ENCODE measurements at places on chromosomes 1 and 21. TPM values are rescaled to one million over a fixed set of nuclear protein-coding genes. Genes with fewer than 3 reads are reported as not detected.

DNA sequence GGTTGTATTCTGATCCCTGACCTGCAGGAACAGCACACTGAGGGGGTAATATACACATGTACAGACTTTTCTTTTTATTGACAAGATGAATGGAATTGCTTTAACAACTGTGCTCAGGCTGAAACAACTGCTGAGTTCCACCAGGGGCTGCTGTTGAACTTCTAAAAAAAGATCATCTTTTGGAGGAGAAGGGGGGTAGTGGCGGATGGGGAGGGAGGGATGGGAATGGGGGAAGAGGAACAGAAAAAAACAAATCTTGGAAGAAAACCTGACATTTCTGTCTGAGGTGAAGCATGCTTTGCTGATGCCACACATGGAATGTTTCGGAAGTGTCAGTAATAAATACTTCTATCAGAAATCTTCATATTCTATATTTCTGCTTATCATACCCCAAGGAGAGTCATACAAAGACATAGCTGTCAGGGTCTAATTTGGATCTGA, 75.0 kb downstream of the RWDD3 start:
- DNase-seq, result peak; percentile 45

DNA sequence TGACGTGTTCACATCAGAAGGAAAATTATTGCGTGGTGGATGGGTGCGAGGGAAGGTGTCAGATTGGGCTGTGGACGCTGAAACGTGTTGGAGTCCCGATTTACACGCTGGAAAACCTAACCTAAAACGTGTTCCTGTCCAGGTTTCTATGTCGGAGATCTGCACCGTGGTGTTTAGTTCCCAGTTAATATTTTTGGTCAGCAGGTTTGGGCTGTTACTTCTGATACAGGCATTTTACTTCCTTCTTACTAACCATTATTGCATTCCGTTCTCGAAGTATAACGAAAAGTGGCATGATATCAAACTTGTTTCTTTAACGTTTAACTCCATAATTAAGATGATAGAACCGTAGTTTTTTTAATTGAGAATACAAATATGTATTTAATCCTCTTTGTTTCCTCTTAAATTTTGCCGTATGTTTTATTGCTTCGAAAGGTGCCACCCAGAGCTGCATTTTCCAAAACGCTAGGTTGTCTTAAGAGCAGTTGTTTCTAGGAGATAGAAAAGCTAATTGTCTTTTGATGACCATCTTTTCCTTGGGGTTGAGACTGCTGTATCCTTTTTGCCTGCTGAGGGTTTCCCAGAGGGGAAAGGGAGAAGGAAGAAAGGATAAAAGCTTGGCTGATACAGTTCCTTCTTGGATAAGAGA, 1.3 kb downstream of the ADARB1 start:
- no peak for DNase-seq

GRCh38 chr1:27348861-27349783, 7.3 kb downstream of the SYTL1 start:
- DNase-seq, result no peak

The TFF2 gene
- not detected for polyA plus RNA-seq

- no peak for DNase-seq
Measured at GRCh38 chr1:29639156-29639736, 402.9 kb downstream of the PTPRU start.

DNA sequence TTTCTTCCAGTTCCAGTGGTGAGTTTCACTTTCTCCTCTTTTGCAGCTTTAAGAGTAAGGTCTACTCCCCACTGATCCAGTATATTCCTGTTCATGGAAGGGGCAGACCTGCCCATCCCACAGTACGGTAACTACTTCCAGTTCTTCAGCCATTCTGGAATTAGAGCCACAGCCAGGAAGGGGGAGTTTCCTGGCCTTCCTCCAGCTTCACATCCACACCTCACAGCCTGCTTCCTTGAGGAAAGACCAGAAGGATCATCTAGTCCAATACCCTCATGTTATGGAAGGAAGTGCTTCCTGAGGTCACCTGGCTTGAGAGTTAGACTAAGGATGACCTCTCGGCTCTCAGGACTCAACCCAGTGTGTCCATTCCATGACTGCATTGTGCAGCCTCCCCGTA, 597.8 kb downstream of the KIF26B start:
- DNase-seq, result no peak

DNA sequence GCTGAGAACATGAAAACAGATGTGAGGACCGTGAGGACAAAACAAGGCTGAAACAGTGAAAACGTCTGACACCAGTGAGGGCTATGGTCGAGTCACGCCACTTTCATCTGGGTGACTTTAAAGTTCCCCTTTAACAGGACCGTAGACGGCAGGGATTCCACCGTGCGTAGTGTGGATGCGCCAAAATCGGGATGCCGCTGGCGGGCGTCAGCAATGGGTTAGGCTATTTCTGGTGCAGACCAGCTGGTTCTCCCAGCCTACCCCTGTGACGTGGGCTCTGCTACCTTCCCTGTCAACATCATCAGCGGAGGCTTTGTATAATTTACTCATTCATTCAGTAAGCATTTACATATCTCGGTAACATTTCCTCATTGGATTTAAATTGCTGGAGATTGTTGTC, 246.6 kb upstream of the AJAP1 start:
- no peak for DNase-seq

GRCh38 chr1:96660503-96660902, 61.1 kb upstream of the PTBP2 start:
- DNase-seq, result no peak

The FRRS1 gene
- 10.7 TPM for polyA plus RNA-seq

GRCh38 chr1:89271341-89272015, 1.2 kb downstream of the GBP5 start:
- no peak for DNase-seq

The NTMT2 gene
- not detected for polyA plus RNA-seq

The CCT3 gene
- polyA plus RNA-seq, result 326 TPM

The ST6GALNAC3 gene
- 86.1 TPM for polyA plus RNA-seq

GRCh38 chr1:221263831-221264767, 384.9 kb downstream of the HLX start:
- DNase-seq, result no peak

- DNase-seq, result no peak
Measured at GRCh38 chr1:164633997-164634396, 75.0 kb downstream of the PBX1 start.

The AIRE gene
- 0.42 TPM for polyA plus RNA-seq

- DNase-seq, result no peak
Measured at GRCh38 chr1:32893198-32894018, 7.1 kb downstream of the HPCA start.

- DNase-seq, result no peak
Measured at GRCh38 chr1:105122041-105122440, 1372.3 kb downstream of the AMY1C start.

DNA sequence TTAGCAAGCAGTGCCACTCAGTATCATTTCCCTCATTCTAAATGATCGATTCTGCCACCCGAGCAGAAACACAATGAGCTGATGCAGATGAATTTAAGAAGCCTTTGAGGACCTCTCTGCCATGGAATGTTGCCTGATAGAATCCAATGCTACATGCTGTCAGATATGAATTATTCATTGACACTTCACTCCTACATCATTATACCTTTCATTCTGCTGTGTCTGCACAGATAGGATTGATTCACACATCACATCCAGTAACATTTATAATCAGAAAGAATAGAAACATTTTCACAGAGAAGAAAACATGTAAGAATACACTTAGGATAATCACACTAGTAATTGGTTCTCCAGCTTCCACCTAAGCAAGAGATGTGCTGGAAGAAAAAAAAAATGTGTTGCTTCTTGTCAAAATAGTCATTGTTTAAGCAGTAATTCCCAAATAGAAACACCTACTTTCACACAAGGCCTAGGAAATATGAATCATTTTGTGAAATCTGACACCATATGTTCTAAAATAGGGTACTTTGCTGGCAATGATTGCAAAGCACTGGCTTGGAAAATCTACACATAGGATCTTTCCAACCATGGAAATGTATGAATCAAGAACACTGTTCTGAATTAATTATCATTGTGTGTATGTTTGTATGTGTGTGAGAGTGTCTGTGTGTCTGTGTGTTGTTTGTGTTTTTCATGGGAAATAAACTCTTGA, 110.1 kb downstream of the GRIK1 start:
- no peak for DNase-seq

DNA sequence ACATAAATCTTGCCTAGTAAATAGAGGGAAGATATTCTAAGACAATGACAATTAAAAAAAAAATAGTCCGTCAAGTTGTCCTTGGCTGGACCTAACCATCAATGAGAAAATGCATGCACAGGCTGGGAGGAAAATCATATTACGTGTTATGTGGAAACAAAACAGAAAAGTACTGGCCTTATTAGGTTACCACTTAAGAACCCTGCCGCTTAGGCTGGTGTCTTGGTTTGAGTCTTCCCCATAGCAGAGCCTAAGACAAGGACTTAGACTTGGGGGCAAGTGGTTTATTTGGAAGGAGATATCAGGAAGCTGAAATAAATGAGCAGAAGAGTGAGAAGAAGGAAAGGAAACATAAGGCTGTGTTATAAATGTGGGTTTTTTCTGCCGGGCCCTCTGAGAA, 186.4 kb downstream of the MRPL39 start:
- no peak for DNase-seq

- DNase-seq, result no peak
Measured at GRCh38 chr1:204725821-204726448, 40.4 kb upstream of the LRRN2 start.

DNA sequence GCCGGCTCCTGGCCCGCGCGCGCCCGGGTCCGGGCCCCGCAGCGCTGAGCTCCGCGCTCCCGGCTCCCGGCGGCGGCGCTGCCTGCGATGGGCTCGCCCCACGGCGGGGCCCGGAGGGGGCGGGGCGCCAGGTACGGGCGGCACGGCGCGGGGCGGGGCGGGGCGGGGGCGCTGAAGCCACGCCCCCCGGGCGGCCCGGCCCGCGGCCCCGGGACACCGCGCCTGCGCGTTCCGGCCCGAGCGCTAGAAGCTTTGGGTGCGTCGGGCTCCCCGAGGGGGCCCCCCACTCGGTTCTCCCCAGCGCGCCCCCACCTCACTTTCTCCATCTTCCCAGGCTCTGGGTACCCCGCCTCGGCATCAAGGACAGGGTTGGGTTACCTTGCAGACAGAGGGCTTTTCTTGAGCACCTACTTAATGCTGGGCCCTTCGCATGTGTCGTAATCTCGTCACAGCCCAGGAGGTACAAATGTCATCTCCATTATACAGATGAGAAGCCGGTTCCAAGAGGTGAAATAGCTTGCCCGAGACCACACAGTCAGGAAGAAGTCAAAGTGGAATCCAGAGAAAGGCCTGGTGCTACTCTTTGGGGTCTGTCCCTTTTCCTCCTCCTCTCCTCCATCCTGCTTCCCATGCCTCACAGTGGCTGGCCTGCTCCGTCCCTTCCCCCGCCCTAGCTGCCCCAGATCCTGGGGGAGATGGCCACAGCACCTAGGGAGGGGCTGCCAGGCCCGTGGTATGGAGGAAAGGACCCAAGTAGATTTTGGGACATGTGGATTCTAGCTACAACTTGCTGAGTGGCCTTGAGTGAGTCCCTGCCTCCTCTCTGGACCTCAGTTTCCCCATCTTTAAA, 46.5 kb downstream of the RAP1GAP start:
- no peak for DNase-seq

Data from left kidney (tissue), 8 donors.